ENCODE measurements at places on chromosomes 3 and 15.

DNA sequence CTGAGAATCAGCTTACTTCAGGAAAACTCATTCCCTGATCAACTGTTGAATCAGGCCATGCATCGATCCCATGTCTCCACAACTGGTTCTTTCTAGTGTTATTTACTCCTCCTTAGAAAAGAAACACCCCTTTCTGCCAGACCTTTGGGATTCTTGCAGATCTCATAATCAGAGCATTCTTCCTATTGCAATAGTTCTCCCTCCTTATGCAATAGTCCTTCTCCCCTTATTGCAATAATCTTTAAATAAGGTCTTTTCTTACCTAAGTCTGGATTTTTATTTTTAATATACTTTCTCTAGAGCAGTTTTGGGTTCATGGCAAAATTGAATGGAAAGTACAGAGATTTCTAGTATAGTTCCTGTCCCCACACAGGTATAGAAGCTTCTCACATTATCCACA lies 141.9 kb upstream of the SGO1 start:
- no peak for DNase-seq

GRCh38 chr15:49458145-49458544 lies 35.1 kb downstream of the FGF7 start:
- no peak for DNase-seq

GRCh38 chr3:12681089-12681942 lies 17.4 kb upstream of the RAF1 start:
- DNase-seq, result no peak

GRCh38 chr15:33095641-33096040 lies 98.9 kb downstream of the FMN1 start:
- DNase-seq, result no peak

DNA sequence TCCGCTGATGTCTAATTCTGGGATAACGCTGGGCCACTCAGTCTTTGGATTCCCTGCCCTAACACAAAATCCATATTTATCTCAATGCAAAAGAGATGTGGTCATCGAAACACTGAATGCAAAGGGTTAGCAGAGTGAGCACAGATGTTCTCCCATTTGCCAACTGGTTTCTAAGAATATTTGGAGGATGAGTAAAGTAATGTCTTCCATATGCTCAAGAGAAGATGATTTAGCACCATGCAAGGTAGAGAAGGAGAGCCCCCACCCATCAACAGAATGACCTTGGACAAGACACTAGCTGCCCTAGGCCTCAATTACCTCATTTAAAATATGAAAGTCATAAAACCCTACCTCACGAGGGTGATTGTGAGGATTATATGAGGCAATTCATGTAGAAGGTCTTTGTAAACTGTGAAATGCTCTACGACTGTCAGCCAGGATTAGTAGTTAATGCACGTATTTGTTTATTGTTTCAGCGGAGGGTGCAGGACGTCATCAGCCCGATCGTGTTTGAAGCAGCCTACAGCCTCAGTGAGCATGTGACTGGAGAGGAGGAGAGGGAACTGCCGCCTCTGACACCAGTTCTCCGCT lies 232.9 kb upstream of the CTDSPL start:
- DNase-seq, result no peak

DNA sequence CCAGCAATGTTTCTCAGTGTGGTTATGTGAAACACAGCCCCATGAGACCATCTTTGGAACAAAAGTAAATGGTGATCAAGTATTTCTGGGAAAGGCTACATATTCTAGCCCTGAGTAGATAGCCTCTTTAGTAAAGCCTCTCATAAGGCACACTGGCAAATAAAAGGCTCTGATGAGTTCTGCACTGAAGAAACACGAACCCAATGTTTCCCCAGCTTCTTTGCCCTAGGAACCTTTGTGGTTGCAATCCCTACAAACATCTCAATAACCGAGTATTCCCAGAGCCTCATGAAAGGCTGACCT lies 41.8 kb downstream of the RAB6B start:
- DNase-seq, result no peak

DNA sequence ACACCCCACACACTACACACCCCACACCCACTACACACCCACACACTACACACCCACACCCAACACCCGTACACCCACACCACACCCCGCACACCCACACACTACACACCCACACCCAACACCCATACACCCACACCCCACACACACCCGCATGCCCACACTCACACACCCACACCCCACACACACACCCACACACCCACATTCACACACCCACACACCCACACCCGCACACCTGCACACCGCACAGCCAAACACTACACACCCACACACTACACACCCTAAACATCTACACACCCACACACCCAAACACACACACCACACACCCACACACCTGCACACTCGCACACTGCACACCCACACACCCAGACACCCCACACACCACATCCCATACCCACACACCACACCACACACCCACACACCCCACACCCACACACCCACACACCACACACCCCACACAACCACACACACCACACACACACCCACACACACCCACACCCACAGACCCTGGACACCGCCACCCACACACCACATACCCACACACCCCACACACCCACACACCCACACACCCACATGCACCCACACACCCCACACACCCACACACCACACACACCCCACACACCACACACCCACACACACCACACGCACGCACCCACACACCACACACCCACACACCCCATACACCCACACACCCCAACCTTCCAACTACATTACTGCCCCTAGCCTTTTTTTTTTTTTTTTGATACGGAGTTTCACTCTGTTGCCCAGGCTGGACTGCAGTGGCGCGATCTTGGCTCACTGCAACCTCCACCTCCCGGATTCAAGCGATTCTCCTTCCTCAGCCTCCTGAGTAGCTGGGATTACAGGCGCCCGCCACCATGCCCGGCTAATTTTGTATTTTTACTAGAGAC lies 16.9 kb downstream of the CEP19 start:
- no peak for DNase-seq

- no peak for DNase-seq
Observed at GRCh38 chr15:100234158-100235029, 107.4 kb downstream of the ADAMTS17 start.

GRCh38 chr15:51709031-51709430 lies 27.7 kb downstream of the SCG3 start:
- DNase-seq, result no peak

DNA sequence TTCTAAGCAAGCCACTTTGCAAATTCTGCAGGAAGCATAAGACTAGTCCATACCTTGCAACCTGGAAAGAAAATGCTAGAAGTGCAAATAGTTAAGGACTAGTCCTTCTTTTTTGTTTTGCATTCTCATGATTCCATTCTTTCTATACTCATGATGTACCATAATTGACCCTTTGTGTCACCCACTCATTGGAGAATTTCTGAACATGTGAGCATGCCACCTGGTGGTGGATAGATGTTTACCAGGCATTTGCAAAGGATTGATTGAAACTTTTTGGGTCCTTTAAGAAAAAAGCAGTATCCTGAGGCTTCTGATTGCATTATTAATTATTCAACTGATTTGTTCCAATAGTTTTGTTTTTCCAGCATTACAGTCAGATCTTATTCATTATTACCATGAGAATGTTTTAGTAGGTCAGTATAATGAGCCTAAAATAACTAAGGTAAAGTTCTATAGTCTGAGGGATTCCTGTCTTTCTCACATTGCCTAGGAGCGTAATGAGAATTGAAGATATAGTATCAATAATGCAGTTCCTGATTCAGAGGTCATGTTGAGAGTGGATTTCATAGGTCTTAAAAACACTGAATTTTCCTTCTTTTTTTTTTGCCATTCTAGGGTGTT lies 20.2 kb upstream of the DIPK2A start:
- peak; percentile 19 for DNase-seq

DNA sequence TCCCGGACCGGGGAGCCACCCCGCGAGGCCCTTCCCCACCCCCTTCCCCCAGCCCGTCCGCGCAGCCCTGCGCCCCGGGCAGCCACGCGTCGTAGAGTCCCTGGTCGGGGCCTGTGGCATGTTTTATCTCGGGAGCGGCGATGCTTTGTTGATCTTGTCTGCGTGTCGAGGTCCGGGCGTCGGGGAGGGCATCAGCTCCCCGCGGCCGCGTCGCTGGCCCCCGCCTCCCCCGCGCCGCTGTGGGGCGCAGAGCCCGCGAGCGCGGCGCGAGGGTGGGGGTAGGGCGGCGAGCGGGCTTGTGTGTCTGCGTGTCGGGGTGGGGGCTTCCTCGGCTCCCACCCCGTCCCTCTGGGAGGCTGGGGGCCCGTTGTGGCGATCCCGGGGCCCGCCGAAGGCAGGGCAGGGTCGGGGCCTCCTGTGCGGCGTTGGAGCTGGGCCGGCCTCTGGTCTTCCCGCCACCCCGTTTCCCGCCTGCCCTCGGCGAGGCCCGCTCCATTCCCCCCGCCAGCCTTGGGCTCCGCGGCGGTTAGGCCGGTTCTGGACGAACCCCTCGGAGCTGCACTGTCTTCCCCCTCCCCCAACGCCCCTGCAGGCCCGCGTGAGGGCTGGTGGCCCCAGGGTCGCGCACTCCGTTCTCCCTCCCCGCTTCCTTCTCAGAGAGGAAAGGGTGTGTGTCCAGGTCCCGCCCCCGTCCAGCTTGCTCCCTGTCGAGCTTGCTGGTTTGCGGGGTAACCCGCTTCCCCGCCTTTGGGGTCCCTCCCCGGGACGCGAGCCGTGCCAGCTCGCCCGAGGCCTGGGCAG lies 695 bp downstream of the GMPS start:
- DNase-seq, result no peak

- no peak for DNase-seq
Observed at GRCh38 chr3:177855021-177855420, 657.7 kb upstream of the TBL1XR1 start.

- no peak for DNase-seq
Observed at GRCh38 chr3:129429080-129429451, 630 bp upstream of the EFCAB12 start.

DNA sequence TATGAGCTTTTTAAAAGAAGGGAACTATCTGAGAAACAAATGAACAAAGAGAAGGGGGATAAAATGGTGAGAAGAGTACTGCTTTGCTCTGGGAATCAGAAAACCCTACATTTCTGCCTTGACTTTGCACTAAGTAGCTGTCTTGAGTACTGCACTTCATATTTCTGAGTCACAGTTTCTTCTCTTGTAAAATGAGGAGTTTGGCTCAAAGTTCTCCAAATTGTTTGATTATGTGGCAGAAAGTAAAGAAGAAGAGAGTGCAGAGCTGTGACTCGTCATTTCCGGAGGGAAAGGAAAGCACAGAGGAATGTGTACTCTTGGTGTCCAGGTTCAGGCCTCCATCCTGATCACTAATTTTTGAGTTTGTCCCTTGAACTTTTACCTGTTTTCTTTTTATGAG lies 54.7 kb downstream of the TP63 start:
- peak; percentile 30 for DNase-seq

DNA sequence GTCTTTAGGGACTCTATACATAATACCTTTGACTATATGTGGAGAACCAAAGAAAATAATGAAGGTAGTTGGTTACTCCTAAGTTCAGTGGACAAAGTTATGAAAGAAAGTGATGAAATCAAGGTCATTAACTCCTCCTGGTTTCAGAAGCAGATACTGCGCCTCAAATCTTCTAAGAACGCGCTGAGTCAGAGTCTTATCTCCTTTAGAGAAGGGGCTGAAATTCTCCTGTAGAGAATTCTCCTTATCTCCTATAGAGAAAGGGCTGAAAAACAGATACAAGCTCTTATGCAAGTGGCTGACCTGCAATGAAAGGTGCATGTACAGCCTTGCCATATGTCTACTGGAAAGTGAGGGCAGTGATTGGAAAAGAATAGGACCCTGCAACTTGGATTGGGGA lies 824.2 kb downstream of the NSUN3 start:
- no peak for DNase-seq

DNA sequence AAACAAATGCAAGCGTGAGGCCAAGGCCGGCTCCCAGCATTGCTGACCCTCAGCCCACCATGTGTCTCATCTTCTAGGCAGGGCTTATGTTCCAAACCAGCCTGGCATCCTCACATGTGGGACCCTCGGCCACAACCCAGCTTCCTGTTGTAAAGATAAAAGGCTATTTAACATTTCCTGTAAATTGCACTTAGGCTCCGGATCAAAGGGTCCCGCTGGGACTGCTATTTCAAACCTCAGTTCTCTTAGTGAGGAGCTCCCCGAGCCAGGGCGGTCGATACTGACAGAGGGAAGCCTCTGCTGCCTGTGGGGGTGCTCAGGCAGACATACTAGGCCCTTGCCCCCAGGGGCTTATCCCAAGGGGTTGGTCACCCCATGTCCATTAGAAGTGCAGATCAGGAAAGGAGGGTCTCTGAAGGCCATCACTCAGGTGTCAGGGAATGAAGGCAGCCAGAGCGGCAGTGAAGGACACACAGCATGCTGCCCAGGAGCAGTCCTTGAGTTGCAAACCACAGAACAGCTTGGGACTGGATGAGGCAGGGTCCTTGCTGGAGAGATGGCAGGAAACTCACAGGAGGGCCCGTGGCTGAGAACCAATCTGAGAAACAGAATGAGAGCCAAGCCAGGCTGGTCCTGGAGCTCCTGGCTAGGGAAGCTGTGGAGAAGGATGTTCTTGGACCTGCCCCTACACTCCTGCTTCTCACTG lies 239.9 kb downstream of the TLE3 start:
- DNase-seq, result no peak

DNA sequence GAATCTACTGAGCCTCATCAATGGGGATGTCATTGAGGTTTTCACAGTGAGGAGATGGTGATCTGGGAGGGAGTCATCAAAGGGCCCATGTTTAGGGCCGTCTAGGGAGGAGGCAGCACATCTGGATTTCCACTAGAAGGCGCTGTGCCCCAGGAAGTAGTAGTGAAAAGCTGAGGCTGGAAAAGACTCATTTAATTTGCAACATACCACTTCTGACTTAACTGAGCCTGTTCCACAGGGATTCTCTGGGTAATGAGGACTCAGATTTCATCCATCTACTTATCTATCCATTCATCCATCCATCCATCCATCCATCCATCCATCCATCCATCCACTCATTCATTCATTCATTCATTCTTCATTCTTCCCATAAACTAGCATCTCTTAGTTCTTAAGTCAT lies 17.4 kb upstream of the SHF start:
- DNase-seq, result peak; percentile 14

DNA sequence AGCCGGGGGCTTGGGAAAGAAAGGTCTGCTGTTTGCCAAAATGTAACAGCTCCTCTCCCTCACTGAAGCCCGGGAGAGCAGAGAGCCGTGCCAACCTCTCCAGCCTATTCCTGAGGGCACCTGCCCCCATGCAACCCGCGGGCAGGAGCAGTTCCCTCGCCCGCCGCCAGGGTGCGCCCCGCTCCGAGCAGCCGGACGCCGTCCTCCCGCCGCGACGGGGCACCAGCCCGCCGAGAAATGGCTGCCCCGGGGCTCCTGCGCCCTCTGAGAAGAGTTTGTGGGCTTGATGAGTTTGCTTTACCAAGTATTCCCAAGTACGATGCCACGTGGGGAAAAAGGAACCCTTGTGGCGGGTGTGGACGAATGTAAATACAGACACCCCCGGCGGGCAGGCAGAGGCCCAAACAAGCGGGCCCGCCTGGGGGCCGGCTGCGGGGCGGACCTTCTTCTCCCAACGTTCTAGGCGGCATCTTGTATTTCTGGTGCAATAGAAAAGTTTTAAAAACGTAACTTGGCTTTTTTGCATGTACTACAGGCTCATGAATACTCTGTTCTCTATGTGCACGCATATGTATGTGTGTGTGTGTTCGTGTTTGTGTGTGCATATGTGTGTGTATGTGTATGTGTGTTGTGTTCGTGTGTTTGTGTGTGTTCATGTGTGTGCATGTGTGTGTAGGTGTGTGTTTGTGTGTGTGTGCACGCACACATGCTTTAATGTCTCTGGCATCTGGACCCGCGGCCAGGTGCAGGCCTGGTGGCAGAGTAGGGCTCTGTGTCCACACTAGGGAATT lies 162.9 kb downstream of the CHSY1 start:
- DNase-seq, result no peak

- no peak for DNase-seq
Observed at GRCh38 chr15:47801522-47801921, 84.2 kb downstream of the SEMA6D start.
